ENCODE measurements at places on chromosomes 3 and 15.

GRCh38 chr15:42729409-42729808 is 7.5 kb downstream of the CDAN1 start:
- DNase-seq = no peak

GRCh38 chr3:87390821-87391220 is 114.4 kb upstream of the POU1F1 start:
- no peak for DNase-seq

DNA sequence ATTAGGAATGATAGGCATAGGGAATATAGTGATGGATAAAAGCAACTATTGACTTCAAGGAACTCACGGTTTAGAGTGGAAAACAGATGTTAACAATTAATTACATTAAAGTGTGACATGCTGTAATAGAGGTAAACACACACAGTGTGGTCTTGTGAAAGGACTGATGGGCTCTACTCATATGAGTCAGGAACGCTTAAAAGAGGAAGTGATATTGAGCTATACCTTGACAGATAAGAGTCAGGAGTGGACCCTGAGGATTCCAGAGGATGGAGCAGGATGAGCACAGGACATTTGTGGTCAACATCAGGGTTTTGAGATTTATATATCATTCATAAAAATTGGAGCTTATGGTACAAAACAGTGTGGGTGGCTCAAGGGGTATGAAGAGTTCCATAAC is 11.0 kb downstream of the EXOG start:
- DNase-seq = no peak

DNA sequence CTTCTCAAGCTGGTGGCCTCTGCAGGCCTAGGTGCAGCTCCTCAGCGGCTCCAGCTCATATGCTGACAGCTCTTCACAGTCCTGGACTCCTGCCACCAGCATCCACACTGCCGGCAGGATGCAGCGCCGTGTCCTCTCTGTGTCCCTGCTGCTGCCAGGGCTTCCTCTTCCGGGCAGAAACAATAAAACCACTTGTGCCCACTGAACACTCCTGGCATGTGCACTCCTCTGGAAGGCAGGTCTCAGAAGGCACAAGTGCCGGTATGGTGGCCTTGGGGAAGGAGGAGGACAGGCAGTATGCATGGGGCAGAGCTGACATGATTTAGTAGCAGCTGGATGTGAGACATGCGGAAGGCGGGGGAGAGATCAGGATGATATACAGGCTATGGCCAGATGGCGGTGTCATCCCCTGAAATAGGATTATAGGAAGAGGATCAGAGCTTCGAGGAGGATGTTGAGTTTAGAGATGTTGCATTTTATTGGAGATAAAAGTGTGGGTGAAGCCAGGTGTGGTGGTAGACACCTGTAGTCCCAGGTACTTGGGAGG is 7.5 kb upstream of the MAN2A2 start:
- no peak for DNase-seq

DNA sequence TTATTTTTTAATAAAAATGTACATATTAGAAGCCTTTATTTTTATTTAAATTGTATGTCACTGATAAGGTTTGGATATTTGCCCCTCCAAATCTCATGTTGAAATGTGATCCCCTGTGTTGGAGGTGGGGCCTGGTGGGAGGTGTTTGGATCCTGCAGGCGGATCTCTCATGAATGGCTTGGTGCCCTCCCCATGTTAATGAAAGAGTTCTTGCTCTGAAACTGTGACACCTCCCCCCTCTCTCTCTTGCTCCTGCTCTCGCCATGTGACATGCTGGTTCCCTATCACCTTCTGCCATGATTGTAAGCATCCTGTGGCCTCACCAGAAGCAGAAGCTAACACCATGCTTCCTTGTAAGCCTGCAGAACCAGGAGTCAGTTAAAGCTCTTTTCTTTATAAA is 13.0 kb downstream of the AGTR1 start:
- no peak for DNase-seq

DNA sequence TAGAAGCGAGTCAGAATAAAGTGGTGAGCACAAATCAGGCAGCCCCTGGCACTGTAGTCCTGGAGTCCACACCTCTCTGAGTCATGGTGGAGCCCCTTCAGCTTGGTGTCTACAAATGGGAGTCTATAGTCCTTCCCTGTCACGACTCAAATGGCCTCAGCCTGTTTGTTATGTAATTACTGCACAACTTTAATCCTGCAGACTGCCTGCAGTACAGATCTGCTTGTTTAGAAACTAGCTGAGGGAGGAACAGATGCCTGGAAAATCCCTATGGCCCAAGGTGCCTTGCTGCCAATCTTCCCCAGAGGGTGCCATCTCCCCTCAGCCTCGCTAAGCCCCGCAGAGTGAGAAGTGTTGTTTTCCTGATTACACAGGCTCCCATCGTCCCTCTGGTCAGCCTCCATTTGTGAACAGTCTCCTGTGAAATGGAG is 3.9 kb upstream of the CXCR6 start:
- DNase-seq = no peak

DNA sequence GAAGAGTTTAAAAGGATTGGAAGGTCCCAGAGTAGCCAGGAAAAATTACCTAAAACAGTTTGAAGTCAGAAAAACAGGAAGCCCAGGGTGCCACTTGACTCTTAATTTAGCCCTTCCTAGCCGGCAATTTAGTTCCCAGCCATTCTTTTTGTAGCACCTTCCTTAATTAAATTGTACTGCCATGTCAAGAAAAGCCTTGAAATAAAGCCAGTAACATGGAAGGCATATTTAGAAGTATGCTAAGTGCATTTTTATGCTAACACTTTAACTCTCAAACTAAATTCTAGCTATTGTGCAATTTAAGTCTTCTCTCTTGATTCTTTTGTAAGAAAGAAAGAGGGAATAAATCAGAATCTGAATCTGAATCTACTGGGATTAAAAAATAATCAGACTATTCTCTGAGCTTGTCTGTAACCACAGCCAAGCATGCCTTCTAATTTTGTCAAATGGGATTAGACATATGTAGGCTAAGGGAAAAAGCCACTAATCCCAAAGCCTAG is 43.2 kb downstream of the MAP3K13 start:
- DNase-seq = no peak

GRCh38 chr15:83784975-83785374 is 131.1 kb downstream of the ADAMTSL3 start:
- DNase-seq = no peak

GRCh38 chr15:90054618-90055097 is 47.6 kb downstream of the IDH2 start:
- no peak for DNase-seq

- DNase-seq = no peak
Measured at GRCh38 chr3:174548841-174549623, 310.1 kb upstream of the NAALADL2 start.

GRCh38 chr3:141237701-141238521 is 6.3 kb downstream of the PXYLP1 start:
- DNase-seq = no peak

- DNase-seq = no peak
Measured at GRCh38 chr15:100019601-100020000, 286.4 kb upstream of the LYSMD4 start.

GRCh38 chr3:108461661-108462111 is 48.7 kb downstream of the MYH15 start:
- no peak for DNase-seq

DNA sequence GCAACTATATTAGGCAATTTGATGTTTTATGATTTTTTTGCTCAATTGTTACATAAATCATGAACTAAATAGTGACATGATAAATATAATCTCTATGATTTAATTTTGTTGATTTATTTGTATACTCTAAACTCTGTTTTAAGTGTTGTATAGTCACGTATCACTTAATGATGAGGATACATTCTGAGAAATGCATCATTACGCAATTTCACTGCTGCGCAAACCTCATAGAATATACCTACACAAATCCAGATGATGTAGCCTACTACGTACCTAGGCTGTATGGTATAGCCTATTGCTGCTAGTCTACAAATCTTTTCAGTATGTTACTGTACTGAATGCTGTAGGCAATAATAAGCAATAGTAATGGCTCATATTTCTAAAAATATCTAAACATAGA is 1029.8 kb downstream of the SI start:
- no peak for DNase-seq

- no peak for DNase-seq
Measured at GRCh38 chr3:34703053-34703452, 904.6 kb downstream of the PDCD6IP start.

DNA sequence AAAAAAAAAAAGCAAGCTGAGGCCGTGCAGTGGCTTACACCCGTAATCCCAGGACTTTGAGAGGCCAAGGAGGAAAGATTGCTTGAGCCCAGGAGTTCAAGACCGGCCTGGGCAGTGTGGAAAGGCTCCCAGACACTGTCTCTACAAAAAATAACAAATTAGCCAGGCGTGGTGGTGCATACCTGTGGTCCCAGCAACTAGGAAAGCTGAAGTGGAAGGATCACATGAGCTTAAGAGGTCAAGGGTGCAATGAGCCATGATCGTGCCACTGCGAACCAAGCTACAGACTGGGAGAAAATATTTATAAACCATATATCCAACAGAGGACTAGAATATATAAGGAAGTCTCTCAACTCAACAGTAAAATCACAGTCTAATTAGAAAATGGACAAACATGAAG is 10.0 kb downstream of the KLHDC8B start:
- DNase-seq = no peak

DNA sequence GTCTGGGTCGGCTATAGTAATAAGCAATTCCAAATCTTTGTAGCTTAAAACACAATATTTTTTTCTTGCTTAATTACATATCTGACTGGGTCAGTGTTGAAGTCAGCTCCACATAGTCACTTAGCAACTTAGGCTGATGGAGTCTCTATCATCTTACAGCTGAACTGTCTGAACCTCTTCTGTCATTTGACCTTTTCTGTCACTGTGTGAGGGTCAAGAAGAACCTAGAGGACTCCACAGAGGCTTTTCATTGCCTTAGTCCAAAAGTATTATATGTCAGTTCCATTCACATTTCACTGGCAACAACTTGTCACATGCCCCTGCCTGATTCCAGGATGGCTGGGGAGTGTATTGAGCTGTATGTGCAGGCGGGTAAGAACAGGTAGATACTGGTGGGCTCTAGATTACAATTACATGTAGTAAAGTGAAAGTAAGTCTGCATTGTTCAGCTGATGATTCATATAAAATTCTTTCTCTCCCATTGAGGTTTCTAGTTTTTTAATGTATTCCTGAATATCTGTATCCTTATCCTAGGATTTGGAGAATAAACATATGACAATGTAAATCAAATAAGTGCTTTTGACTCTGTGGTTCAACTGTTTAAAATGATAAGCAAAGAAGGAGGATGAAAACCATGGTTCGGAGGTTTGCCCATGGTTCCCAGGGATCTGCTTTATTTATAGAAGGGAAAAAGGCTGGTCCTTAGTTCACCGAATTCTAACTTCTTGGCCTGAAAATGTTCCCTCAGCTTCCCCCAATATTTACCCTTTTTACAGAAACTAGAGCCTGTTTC is 5.8 kb upstream of the ARPP21 start:
- DNase-seq = no peak

DNA sequence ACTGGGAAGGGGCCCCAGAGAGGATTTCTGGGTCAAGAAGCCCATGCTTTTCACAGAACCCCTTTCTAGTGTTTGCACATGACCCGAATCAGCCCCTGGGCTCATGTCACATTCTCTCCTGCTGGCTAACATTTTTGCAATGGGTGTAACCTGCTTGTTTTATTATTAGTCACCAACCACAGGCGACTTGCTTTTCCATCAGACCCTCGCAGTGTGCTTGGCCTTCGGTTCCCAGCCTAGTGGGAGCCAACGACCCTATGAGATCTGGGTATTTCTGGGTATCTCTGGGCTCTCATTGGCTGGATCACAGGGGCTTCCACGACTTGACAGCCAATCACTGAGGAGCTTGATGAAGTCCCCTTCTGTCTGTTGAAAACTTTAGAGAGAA is 11.0 kb upstream of the FBLN2 start:
- DNase-seq = no peak

DNA sequence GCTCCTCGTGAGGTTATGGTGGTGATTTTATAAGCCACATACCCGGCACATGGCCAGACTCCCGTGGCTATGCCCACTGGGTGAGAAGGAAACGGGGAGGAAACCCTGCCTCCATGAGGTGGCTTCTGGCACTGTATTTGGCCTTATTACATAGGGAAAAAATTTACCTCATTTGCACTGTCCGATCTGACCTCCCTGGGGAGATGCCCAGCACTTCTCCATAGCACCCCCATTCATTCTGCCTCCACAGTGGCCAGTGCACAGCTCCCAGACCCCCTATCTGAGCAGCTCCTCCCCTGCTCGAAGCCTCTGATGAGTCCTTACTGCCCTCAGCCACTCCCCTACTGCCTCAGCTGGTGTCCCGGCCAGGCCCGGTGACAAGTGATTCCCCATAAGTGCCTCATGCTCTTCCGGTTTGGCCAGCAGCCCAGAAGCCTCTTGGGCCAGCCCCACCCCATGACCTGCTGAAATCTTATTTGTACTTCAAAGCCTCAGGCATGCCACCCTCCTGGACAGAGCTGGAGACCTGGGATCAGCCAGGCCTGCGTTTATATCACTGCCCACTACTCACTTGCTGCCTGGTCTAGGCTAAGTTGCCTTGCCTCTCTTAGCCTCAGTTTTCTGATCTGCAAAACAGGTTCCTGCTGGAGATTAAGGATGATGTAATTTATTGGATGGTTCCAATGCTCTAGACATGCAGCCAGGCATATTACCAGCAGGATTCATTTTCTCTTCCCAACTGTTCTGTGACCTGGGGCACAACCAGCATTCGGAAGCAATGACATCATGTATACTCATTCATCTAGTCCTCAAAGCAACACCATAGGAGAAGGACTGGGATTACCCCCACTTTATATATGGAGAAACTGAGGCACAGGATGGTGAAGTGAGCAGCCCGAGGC is 30.6 kb upstream of the SLC6A6 start:
- DNase-seq = no peak
